Spleen (tissue), 13 donors: ENCODE measurements at places on chromosomes 13 and 19.
A peak's percentile ranks its signal among the peaks of the same experiment; 100 is the strongest.

- DNase-seq: no peak
These were observed 656.0 kb downstream of the GPC5 start for GRCh38 chr13:92054389-92054788.

DNA sequence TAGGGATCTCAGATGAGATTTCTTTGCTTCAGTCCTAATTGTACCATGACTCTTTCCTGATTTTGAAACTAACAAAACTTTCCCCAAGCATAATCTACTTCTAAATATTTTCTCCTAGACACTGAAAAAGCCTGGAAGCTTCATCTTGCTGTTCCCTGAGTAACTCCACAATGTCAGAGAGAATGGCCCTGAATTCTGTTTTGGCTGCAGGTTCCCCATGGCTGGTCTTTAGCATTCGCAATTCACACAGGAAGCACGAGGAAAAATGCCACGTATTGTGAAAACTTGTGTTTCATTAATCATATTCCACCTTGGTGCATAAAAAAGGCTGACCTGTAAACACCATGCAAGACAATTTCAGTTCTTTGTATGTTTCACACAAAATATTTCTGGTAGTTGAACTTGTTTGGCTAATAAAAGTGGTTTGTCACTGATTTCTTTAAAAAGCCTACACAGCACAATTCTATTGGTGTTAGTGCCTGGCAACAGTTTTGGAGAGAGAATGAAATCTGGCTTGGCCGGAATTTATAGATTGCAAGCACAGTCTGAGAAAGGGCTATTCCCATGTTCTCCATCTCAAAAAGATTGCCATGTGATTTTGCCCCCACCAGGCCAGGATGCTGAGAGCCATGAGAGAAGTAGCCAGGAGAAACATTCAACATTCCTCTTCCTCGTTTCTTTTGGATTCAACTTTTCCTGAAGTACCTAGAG, 367.1 kb downstream of the NDFIP2 start:
- DNase-seq: no peak

GRCh38 chr13:40787062-40787461, 2.3 kb upstream of the SLC25A15 start:
- DNase-seq: no peak

DNA sequence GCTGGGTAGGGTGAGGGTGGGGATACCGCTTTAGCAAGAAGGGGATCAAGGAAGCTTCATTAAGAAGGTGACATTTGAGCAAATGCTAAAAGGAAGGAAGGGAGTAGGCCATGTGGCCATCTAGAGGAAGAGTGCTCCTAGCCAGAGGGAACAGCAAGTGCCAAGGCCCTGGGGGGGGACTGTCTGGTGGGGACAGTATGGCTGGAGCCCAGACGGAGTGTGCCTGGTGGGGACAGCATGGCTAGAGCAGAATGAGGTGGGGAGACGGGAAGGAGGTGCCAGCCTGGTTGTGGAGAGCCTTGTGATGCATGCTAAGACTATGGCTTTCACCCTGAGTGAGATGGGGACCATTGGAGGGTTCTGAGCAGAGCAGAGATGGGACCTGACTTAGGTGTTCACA, 2.1 kb upstream of the TGFB1 start:
- peak; percentile 81 for DNase-seq

GRCh38 chr19:7272856-7273578, 21.2 kb downstream of the INSR start:
- DNase-seq: no peak

DNA sequence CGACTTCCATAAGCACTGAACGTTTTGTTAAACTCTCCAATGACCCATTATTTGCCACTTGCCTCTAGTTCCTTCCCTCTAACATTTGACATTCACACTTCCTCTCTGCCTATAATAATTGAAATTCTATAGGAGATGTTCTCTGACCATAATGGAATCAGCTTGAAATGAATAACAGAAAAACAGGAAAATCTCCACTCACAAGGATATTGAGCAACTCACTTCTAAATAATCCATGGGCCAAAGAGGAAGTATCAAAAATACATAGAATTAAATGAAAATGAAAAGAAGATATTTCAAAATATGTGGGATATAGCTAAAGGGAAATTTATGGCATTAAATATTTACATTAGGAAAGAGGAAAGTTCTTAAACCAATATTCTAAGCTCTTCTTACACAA, 3.4 kb upstream of the FCGBP start:
- no peak for DNase-seq

- DNase-seq: no peak
These were observed 110.5 kb downstream of the ZDHHC20 start for GRCh38 chr13:21348488-21349120.

DNA sequence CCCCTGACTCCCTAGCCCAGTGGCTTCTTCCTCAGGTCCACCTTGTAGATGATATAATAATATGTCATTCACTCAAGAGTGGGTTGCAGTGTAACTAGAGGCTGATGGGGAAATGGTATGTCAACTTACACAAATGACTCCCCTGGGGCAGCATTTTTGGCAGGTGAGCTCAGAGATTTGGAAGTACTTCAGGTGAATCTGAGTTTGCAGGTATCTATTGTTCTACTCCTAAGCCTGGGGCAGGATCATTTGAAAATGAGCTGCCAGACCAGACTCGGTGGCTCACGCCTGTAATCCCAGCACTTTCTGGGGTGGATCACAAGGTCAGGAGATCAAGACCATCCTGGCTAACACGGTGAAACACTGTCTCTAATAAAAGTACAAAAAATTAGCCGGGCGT, 11.6 kb upstream of the CNMD start:
- no peak for DNase-seq

DNA sequence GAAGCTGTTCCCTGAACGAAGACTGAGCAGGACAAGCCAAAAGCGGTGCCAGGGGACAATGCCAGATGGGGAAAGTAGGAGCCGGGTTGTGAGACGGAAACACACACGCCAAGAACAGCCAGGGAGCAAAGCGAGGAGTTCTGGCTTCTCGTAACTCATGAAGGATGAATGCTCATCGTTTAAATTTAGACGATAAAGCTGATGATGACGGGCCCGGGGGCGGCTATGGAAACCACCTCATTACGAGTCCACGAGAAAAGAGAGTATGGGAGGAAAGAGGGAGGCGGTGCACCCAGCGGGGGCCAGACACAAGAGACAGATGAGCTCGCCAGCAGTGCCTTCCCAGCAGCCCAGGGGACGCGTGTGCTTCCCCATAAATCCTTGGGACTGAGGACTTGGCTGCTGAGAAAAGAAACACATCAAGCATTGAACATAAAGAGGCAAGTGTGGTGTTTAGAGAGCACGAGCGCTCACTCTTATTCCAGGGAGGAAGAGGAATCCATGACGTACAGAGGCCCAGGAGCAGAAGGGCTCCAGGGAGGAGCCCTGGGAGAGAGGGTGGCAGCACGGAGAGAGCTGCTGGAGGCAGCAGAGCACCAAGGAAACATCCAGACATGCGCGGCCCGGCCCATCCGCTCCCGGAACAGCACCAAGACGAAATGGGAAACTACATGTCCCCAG, 70.7 kb downstream of the EPS15L1 start:
- DNase-seq: peak; percentile 72

DNA sequence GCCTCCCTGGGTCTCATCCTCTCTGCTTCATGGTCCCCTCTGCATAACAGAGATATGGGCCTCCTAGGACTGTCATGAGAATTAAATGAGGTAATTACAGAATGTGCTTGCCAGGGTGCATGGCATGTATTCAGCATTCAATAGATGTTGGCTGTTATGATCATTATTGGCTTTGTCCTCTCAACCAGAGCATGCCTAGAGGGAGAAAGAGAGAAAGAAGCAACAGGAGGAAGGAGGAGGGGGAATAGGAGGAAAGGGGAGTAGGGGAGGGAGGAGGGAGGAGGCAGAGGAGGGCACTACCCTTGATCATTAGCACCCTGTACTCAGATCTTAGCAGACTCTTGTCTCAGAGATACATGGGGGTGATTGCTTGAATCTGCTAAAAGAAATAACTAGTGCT, 41.0 kb upstream of the SIAH3 start:
- no peak for DNase-seq

GRCh38 chr19:40614622-40615411, 13.6 kb downstream of the LTBP4 start:
- peak; percentile 85 for DNase-seq

- DNase-seq: no peak
These were observed 10.3 kb upstream of the FUT5 start for GRCh38 chr19:5880604-5881078.

GRCh38 chr13:98216135-98216565, 39.1 kb upstream of the RNF113B start:
- no peak for DNase-seq

DNA sequence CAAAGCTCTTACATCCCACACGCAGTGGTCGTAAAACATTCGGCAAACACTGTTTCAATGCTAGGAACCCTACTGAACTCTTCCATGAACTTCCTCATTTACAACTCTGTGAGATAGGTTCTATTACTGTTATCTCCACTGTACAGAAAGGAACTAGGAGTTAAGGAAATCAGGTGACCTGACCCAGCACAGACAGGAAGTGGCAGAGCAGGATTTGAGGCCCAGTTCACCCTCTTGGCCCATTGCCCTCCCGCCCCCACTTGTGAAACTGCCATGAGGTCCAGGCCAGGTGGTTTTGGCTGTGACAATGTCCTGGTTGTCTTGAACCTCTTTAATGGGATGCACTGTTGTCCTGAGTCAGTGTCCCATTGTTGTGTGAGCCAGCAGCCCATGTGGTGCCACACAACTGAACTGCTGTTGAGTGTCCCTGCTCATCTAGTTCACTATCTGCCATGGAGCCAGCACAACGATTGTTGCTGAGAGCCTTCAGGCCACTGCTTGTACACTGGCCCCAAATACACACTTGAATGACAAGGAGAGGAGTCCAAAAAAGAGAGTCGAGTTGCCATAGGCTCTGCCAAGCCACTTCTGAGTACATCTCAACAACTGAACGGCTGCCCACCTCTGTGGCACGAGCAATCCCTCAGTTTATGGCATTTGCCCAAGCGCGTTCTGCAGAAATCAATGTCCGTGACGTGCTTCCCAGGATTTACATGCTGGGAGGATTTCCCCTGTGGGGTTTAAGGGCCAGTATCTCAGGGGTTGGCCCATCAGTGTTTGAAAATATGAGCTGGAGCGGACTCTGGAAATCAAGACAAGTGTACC, 484.6 kb downstream of the TSHZ3 start:
- no peak for DNase-seq

- peak; percentile 51 for DNase-seq
These were observed 128.4 kb upstream of the SPACA7 start for GRCh38 chr13:112247471-112248405.

DNA sequence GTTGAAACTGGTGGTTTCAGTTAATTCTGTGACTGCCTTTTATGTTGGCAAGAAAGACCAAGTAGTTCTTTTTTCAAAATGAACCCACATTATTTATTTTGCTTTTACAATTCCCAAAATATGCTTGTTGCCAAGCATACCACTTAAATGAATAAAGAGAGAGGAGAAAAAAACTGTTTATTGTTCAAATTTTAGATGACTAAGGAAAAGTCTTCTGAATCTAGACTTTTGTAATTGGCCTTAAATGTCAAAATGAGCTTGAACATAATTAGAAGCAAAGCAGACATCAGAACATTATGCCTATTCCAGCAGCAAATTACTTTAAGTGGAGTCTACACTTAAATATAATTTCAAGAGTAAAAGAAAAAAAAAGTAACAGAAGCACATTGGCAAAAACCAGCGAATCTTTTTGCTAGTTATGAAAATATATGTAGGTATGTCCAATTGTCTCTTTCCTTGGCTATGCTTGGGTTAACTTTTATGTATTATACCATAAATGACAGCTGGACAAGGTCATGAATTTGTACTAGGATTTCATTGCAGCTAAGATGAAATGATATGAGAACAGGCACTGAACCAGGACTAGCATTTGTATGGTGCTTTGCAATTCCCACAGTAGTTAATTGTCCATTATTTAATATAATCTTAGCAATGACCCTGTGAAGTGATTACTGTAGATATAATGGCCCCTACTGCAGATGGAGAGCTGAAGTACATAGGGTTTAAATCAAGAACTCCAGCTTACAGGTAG, 211.9 kb downstream of the NALCN start:
- no peak for DNase-seq

- no peak for DNase-seq
These were observed 69.8 kb upstream of the STARD13 start for GRCh38 chr13:33355201-33355895.

GRCh38 chr19:51107406-51108065, 673 bp downstream of the CTU1 start:
- no peak for DNase-seq

DNA sequence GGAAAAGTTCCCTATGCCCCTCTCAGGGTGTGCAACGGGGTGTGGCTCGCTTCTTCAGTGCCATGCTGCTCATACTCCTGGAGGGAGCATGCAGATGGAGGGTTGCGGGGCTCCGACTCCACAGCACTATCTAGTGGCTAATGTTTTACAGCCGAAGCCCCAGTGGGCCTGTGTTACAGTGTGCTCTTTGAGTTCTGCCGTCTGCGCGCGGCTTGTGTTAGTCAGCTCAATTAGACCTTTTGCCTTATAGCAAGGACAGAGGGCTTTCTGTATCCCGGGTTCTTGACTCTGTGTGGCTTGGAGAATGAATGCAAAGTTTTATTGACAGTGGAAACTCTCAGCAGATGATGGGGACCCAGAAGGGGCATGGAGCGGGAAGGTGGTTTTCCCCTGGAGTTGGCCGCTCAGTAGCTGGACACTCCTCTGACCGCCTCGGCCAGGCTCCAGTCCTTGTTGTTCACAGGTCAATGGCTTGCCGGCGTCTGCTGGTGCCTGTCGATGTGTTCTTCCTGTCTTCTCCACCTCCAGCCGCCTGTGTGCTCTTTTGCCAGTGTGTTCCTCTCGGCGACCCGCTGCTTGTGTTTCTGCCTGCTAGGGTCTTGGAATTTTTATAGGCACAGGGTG, 383.4 kb downstream of the LMO7 start:
- no peak for DNase-seq

DNA sequence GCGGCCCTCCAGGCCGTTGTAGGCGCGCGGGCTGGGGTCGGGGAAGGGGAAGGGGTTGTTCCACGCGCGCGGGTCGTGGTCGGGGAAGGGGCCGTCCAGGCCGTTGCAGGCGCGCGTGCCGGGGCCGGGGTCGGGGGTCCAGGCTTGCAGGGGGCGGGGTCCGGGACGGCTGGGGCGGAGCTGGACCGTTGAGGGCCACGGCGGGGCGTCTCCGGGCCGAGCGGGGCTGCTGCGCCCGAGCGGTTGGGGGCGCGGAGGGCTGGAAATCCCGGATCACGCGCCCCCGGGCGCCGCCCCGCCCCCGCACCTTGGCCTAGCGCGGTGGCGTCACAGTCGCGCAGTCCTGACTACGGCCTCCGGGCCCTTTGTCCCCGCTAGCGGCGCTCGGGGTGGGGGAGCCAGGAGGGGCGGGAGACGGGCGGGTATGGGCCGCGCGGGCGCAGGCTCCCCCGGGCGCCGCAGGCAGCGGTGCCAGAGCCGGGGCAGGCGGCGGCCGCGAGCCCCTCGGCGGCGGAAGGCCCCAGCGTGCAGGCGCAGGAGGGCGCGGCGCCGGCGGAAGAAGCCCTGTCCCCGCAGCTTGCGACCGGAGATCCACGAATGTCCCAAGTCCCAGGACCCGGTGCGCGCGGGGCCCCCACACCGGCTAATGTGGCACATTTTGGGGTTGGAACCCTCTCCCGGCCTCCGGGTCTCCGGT, 665 bp downstream of the GPX4 start:
- peak; percentile 93 for DNase-seq

DNA sequence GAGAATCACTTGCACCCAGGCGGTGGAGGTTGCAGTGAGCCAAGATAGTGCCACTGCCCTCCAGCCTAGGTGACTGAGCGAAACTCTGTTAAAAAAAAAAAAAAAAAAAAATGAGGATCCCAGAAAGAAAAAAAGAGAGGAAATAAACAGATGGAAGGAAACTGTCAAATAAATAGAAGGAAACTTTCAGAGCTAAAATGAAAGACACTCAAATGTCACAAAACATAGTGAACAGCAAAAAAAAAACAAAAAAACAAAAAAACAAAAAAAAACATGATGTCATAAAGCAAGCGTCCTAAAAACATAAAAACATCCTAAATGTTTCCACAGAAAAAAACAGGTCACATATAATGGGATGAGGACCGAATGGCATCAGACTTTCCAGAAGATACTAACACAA, 15.0 kb downstream of the MLLT1 start:
- DNase-seq: no peak
